MV-4-11 (cell line): ENCODE measurements at places on chromosomes 6 and 20.

DNA sequence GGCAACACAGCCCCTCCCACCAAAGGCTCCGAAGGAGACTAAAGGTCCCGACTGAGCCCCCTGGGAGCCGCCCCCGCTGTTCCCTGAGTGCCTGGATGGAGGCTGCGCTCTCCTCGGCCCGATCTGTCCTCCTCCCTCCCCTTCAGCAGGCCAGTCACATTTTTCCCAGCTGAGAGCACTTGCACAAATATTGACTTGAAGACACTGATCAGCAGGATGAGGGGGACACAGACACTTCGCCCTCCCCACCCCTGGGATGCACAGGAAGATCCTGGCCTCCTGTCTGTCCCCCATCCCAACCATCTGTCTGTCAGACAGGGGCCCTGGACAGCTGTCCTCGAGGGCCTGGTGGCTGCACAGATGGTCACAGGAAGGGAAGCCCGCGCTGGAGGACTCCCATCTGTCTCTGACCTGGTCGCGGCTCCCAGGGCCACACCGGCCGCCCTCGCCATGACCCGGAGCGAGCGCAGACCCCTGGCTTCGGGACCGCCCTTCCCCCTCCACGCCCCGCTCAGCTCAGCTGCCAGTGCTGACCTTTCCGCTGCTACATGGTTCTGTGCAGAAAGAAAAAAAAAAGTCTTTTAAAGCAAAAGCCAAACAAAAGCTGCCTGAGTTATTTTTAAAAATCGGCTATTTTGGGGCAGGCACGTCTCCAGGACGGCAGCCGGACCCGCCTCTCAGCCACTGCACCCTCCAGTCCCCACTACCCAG is 11.1 kb downstream of the LAMA5 start:
- no peak for DNase-seq

GRCh38 chr6:130240232-130240631 is 17.5 kb upstream of the SAMD3 start:
- DNase-seq: no peak

DNA sequence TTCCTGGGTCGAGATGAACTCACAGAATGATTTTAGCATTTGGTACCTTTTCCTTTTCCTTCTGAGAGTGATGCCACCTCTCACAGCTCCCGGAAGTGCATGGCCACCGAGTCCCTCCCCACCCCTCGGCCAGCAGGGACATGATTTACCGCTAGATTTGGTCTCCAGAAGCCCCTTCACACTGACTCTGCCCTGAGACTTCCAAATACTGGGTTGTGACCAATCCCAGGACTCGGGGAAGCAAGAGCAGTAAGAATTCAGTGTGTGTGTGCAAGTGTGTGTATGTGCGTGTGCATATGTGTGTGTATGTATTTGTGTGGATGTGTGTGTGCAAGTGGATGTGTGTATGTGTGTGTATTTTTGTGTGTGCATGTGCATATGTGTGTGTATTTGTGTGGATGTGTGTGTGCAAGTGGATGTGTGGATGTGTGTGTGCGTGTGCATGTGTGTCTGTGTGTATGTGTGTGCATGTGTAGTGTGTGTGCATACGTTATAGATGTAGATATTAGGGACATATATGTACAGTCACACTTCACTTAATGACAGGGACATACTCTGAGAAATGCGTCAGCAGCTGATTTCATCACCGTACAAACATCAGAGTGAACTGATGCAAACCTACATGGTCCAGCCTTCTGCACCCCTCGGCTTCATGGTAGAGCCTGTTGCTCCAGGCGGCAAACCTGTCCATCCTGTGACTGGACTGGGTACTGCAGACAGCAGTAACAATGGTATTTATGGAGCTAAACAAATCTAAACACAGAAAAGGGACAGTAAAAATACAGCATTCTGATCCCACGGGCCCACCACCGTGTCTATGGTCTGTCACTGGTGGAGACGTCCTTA is 374.5 kb downstream of the TAF4 start:
- DNase-seq: no peak

DNA sequence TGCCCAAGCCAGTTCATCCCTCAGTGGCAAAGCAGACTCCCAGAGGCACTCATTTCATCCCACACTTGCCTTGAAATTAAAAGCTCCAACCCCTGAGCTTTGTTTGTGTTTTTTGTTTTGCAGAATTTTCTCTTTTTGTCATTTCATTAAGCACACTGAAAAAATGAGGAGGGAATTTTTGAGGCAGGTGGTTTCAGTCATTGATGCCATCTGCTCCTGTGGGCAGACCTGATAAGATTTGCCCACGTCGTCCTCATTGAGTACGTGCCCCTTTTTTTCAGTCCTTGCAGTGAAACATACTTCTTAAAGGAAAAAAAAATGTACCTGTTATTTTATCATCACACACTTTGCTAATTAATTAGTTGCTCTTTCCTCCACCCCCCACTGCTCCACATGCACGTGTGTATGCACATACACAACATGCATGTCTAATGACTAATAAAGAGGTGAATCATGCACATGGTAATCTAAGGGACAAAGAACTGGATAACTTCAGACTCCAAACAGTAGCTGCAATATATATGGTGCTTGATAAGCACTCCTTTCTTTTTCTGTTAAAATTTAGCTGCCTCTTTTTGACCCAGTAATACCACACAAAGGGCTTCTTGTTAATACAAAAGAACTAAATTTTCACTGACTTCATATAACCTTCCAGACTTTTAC is 102.1 kb upstream of the TMEM181 start:
- no peak for DNase-seq

GRCh38 chr6:139647016-139647415 is 272.6 kb upstream of the CITED2 start:
- no peak for DNase-seq

- no peak for DNase-seq
These were observed at the start of gene ADGRF1 for GRCh38 chr6:47042275-47042791. ADGRF1 (minus strand) TSS chr6:47042332; CDS start chr6:47029061, 13,271 bp downstream.

DNA sequence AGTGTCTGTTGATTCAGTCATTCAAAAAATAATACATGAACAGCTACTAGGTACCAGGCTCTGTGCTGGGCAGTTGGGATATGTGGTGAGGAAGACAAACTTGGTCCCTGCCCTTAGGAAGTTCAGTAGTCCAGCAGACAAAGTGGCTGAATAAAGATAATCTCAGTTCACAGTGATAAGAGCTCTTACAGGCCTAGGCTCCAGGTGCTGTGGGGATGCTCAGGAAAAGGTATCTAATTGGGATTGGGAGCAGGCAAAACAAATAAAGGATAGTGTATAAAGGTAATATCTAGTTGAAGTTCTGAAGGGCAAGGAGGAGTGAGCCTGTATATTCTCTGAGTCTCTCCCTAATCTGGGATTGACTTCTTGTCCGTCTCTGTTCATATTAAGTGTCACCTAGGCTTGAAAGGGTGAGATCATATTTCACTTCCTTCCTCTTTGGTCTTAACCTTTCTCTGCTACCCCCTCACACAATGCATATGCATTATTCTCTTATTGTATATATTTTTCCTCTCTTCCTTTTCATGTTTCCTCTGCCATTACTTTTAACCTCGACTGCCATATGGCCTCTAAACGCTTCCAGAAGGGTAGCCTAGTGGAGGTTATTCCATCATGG is 13.5 kb downstream of the PTPN1 start:
- DNase-seq: no peak

- DNase-seq: no peak
These were observed 44.5 kb upstream of the EZR start for GRCh38 chr6:158863646-158864045.

- no peak for DNase-seq
These were observed 23.2 kb upstream of the PTCHD4 start for GRCh38 chr6:48134246-48134645.

DNA sequence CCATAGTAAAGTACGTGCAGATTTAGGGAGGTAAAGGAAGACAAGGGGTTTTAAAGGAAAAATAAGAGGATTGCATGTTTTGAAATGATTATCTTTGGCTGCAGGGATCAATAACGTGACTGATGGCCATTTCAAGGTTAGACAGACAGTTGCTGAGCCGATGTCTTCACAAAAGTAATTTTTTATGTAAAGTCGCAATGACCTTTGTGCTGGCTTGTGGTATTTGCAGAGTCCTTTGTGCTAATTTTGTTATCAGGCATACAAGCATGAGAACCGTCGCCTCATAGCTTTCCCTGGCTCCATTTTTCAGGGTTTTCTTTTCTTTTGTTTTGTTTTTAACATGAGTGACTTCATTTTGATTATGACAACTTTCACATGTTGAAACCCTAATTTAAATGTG is 605.7 kb upstream of the GJE1 start:
- no peak for DNase-seq
